ENCODE measurements at places on chromosomes 6 and 20.
A peak's percentile ranks its signal among the peaks of the same experiment; 100 is the strongest.

GRCh38 chr20:19254956-19255355 lies 42.5 kb downstream of the SLC24A3 start:
- no peak for DNase-seq

GRCh38 chr20:37228082-37228481 lies 33.5 kb downstream of the GHRH start:
- no peak for DNase-seq

- DNase-seq: no peak
Observed at GRCh38 chr20:45306431-45306982, at the start of gene RBPJL. RBPJL (plus strand) TSS chr20:45306840; CDS start chr20:45306923, 83 bp downstream.

- no peak for DNase-seq
Observed at GRCh38 chr6:152118678-152119077, 311.2 kb downstream of the ESR1 start.

DNA sequence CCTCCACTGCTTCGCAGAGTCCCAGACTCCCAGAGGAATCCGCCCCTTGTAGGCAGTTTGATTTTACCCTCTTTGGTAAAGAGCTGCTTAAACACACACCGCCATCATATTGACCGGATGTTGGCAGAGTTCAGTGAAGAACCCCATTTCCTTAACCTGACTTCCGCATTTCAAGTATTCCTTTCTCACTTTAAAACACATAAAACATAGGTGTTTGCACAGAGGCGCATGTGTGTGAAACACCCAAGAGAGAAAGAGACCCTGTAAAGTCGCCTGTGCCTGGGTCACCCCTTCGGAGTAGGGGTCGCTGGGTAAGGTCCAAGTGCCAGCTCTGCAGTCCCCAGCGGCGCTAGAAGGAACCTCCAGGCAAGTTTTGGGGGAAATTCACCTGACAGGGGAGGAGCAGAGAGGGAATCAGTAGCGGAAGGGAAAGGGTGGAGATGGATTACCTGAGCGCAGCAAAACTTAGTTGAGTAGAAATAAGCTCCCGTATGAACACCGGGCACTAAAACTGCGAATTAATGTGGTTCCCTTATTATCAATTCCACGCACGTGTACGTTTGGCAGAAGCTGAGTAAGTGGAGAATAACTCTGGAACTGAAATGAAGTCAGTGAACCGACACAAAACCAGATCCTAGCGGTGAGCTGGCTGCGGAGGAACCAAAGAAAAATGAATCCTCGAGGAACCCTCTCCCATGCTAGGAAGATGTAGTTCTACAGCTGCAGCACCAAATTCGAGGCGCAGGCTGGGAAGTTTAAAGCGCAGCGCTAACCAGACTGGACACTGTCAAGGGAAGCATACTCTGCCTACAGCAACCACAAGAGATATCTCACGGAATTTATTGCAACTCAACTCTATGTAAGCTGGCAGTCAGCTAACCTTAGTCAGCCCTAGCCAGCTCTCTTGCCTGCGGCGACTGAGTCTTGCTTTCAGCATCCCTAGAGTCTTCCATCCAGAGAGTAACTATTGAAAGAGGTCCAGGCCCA lies 3.5 kb upstream of the HTR1B start:
- peak; percentile 72 for DNase-seq

DNA sequence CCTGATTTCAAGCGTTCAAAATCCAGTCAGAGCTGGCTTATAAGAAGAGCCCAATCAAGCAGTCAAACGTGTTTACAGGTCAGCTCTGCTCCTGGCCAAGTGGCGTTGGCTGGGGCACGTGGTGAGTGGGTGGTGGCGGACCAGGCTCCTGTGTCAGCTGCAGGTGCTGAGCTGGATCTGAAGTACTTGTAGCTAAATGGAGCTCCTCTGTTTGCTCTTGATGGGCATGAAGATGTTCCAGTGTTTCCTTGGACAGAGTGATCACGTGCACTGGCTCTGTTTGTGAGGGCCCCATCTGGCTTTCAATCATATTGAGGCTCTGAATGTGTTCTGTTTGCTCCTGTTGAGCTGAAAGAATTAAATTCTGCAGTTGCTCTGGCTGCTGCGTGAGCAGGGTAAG lies 10.2 kb upstream of the MICAL1 start:
- DNase-seq: peak; percentile 27

DNA sequence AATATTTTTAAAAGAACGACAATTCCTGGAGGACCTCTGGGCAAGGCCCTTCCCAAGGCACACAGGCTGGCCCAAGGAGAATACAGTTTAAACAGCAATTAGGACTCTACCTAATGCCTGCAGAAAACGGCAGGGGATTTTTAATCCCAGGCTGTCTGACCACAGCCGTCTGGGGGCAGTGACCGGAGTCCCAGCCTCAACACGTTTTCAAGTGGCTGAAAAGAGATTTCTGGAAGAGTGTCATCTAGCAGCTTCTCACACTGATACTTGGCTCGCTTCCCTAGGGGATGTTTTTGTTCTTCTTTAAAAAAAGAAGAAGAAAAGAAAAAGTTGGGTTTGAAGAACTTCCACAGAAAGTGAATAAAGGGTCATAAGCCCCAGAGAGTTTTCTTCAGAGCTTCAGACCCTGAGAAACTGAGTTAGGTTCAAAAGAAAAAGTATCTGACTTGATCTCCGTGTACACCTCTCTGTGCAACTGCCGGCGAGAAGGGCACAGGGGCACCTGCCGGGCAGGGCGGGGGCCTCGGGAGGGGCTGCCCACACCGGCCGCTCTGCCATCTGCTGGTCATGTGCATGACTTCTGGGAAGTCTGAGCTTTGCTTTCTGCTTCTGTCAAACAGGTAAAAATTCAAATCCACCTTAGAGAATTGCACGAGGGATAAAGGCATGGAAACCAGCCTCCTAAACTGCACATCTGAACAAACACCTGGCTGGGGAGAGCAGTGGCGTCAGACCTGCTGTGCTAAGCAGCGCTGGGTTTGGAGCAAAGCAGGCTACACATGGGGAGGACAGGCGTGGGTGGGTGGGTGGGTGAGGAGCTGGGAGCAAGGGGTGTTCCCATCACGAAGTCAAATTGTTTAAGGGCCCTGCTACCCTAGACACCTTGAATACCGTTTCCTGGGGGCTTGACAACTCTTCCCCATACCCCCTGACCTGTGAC lies 33.0 kb downstream of the RRBP1 start:
- DNase-seq: no peak

- DNase-seq: peak; percentile 67
Observed at GRCh38 chr6:36131511-36132245, 1.4 kb downstream of the MAPK13 start.

GRCh38 chr6:91646649-91647048 lies 1059.8 kb upstream of the MAP3K7 start:
- DNase-seq: peak; percentile 53

- no peak for DNase-seq
Observed at GRCh38 chr6:40336296-40336695, 250.9 kb downstream of the LRFN2 start.

DNA sequence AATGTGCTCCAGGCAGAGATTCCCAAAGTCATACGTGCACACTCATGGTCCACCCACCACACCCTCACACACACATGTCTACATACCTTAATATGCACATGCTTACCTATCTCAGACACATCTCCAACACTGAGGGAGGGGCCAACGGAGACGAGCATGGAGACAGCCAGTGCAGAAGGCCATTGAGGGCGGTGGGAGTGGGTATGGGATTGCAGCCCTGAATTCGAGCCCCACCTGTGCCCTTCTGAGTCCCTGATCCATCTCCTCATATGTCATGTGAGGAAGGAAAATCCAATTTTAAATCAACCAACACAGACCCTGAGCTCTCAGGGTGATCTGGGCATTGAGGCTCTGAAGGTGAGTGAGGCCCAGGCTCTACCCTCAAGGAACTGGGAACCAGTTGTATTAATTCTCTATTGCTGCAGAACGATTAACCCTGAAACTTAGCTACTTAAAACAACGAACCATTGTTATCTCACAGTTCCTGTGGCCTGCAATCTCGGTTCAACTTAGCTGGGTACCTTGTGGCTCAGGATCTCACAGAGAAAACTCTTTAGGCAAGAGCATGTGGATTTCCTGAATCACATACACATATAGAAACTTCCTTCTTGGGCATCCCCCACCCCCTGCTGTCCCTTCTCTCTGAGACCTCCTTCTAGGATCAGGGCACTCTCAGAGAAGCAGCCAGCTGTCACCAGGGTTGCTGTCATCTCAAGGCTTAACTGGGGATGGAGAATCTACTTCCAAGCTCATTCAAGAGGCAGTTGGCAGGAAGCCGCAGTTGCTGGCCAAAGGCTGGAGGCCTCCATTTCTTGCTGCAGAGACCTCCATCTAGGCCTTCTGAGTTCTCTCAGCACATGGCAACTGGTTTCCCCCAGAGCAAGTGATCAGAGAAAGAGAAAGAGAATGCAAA lies 28.3 kb downstream of the GLP1R start:
- peak; percentile 31 for DNase-seq

- no peak for DNase-seq
Observed at GRCh38 chr20:17654649-17655285, 27.3 kb downstream of the RRBP1 start.

DNA sequence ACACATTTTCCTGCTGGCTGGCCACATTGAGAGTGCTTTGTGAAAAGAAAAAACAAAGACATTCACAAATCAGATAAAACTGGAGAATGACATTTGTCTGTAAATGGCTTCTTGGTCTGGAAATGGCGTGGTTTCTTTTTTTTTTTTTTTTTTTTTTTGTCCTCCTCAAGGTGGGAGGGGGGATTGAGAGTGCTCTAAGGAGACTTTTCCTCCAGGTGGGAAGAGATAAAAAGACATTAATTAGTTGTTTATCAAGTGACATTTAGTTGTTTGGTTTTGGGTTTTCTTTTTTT lies 40.4 kb downstream of the GNAS start:
- no peak for DNase-seq

- no peak for DNase-seq
Observed at GRCh38 chr20:31641391-31641790, 3.7 kb downstream of the COX4I2 start.
